Panc1 (cell line): ENCODE measurements at places on chromosomes 1 and 21.
A peak's percentile ranks its signal among the peaks of the same experiment; 100 is the strongest.

GRCh38 chr1:19033515-19033839, 77.0 kb upstream of the IFFO2 start:
- H3K4me1 ChIP-seq, result no peaks in the 10 kb centered on the region
- H3K4me3 ChIP-seq, result no peak overlapping the region
- DNase-seq, result no peak

DNA sequence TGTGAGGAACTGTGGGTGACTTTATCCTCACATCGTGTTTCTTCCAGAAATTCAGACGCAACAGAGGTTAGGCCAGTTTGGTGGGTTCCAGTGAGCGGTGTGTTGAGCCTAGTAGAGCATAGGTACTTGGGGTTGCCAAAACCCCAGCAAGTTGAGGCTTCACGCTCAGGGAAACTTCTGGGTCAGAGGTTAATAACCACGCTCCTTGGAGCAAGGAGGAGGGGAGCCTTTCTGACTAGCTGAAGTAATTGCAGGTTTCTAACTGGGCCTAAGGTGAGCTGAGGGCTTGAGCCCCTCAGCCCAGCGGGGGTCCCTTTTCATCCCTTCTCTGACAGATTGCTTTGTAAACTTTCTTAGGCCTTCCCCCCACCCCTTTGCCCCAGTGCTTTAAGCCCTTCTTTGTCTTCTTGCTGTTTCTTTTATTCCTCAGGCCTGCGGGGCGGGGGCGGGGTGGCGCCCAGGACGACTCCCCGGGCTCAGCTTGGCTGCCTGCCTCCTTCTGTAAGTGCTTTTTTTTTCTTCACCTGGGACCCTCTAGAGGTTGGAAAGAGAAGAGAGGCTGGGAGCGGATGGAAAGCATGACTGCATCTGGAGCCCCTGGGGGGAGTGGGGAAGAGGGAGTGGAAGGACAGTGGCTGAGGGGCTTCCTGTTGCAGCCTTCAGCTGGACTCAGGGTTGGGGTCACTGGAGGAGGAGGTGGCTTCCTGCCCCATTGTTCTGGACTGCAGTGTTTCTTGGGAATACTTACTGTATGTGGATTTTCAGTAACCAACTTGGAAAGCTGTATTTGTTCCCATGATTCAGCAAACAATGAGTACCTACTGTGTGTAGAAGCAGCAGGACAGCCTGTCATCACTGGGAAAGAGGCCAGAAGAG, 1.3 kb upstream of the ZNF436 start:
- peak overlapping the region; percentile 99 for H3K27ac ChIP-seq
- peaks cover 42% of the 10 kb centered on the region for H3K4me1 ChIP-seq
- DNase-seq, result no peak
- no peaks in the 10 kb centered on the region for H3K27me3 ChIP-seq
- peak overlapping the region; percentile 12 for H3K4me3 ChIP-seq
- H3K36me3 ChIP-seq, result peaks cover under 1% of the 10 kb centered on the region; the same call in 1 of the 2 replicates

DNA sequence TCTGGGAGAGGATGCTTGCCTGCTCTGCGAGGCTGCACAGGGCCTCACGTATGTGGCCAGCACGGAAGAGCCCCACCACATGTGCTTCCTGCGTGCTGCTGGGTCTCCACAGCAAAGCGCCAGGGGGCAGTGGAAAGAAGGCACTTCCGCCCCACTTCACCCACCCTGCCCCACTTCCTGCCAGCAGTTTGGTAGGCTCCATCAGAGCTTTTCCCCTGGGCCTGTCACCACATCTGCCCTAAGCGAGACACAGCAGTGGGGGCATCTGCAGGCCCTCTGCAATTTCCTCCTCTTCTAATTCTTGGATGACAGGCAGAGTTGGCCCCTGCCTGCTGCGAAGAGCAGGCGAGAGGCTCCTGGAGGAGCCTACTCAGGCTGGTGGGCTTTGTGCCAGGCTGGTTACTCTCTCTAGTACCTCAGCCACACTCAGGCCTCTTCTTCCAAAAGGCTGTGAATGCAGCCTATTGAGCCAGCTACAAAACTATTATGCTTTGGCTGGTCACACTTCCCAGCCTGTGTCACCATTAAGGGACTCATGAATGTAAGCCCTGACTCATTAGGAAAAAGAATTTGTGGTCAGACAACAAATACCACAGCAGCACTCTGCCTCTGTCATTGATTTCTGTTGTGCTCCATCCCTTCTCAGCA, 25.0 kb downstream of the CD244 start:
- DNase-seq, result no peak
- peaks cover 9% of the 10 kb centered on the region for H3K27me3 ChIP-seq
- no peak overlapping the region for H3K27ac ChIP-seq
- H3K36me3 ChIP-seq, result no peaks in the 10 kb centered on the region
- no peak overlapping the region for H3K4me3 ChIP-seq

DNA sequence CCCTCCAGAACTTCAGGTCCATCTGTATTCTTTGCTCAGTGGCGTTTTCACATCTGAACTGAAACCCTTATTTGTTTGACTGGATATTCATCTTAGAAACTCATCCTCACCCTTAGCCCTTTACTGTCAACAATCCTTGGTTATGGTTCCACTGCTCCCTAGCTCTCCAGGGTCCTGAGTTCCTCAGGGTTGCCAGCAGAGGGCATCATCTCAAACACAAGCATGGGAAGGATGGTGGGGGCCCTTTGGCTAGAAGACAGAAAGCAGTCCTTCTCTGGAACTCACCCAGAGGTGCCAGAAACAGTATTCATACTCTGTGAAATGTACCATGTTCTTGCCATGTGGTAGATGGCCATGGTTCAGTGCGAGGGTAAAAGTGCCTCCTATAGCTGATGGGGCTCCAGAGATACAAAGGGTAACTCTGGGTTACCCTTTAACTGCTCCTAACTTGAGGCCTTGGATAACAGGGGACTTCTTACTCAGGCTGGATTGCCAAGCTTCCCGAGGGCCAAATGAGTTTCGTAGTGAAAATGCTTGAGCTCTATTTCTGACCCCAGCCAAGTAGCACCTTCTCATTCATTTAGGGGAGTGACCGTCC, 11.3 kb downstream of the NCSTN start:
- no peak overlapping the region for H3K27ac ChIP-seq
- no peaks in the 10 kb centered on the region for H3K27me3 ChIP-seq
- no peak overlapping the region for H3K4me3 ChIP-seq
- no peak for DNase-seq
- H3K36me3 ChIP-seq, result peaks cover 15% of the 10 kb centered on the region

DNA sequence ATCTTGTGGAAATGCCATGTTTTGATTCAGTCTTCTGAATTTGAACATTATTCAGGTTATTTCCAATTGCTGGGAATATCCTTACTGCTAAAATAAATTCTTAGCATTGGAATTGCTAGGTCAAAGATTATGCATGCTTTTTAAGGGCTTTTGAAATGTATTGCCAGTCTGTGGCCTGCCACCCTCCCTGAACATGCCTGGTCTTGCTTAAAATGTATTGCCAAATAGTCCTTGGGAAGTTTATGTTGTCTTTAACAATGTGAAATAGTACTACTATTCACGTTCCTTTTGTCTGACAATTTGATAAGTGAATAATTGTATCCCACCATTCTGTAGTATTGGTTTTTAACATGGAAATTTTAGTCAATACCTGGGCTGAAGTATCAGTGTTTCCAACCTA, 13.6 kb downstream of the TARDBP start:
- no peak overlapping the region for H3K4me3 ChIP-seq
- H3K4me1 ChIP-seq, result no peaks in the 10 kb centered on the region
- no peaks in the 10 kb centered on the region for H3K27me3 ChIP-seq
- peaks cover 32% of the 10 kb centered on the region for H3K36me3 ChIP-seq
- no peak overlapping the region for H3K27ac ChIP-seq

DNA sequence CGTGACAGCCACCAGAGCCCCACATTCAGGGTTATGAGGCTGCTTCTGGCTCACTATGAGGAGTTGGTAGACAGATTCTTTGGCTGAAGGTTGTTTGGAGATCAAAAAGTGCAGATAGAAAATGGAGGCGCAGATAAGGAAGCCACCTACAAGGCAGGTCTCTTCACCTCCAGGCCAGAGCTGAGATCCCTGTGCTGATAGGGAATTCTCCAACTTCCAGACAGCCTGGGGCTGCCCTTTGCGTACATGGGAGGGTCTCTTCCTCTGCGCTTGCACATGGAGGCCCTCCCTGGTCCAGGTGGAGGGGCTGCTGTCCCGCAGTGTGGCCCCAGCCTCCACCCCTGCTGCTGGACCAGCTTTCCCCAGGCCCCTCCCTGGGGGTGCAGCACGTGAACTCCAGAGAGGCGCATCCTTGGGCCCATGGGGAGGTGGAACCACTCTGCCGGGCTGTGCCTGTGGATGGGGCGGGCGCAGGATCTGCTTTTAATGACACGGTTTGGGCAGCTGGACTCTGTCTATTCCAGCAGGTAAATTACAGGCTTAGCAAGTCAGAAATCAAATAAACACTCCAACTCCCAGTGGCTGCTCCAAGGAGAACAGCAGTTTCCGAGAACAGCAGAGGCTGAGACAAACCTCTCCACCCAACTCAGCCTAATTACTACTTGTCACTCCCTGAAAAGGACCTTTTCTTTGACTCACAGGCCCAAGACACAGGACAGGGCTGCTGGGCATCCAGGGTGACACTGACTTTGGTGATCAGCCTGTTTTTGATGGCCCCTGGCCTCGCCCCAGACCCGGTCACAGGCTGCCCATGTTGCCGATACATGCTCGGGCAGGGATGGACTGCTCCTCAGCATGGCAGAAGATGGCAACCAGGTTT, 12.4 kb downstream of the OXCT2 start:
- no peaks in the 10 kb centered on the region for H3K4me1 ChIP-seq
- no peak for DNase-seq
- no peak overlapping the region for H3K4me3 ChIP-seq
- no peaks in the 10 kb centered on the region for H3K27me3 ChIP-seq

GRCh38 chr21:36454093-36454531, 25.8 kb downstream of the CLDN14 start:
- H3K4me3 ChIP-seq, result no peak overlapping the region
- H3K27ac ChIP-seq, result no peak overlapping the region
- DNase-seq, result no peak
- no peaks in the 10 kb centered on the region for H3K4me1 ChIP-seq
- no peaks in the 10 kb centered on the region for H3K36me3 ChIP-seq

DNA sequence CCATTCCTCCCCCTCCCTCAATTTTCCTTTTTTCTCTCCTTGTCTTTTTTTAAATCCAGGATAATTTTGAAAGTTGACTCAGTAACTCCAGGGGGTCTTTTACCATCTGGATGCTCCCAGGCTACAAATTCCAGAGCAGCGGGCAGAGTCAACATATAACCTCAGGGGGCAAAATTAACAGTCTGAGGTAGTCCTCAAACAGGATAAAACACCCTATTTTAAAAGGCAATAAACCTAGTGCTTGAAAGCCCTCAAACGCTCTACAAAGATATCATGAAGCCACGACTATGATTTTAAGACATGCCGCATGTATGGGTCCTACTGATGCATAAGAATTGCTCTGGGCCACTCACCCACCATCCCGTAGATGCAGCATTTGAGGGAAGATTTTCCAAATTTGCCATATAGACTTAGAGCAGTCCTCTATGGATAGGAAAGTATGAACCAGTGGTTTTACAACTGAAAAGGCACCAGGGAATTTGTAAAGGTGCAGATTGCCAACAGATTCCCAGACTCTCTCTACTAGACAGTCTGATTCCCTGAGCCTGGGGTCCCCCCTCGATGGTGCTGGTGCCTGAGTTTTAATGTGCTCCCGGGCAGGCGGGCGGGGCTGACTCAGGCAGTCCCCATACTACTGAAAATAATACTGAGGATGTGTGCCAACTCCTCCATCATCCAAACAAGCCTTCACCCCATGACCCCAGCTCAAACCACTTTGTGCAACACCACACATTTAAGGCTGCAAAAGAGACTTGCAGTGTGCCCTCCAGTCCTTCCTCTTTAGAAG, 37.2 kb downstream of the PTPN14 start:
- H3K4me3 ChIP-seq, result peak overlapping the region; percentile 22
- H3K4me1 ChIP-seq, result peaks cover 71% of the 10 kb centered on the region
- H3K27me3 ChIP-seq, result no peaks in the 10 kb centered on the region
- peak overlapping the region; percentile 93 for H3K27ac ChIP-seq

DNA sequence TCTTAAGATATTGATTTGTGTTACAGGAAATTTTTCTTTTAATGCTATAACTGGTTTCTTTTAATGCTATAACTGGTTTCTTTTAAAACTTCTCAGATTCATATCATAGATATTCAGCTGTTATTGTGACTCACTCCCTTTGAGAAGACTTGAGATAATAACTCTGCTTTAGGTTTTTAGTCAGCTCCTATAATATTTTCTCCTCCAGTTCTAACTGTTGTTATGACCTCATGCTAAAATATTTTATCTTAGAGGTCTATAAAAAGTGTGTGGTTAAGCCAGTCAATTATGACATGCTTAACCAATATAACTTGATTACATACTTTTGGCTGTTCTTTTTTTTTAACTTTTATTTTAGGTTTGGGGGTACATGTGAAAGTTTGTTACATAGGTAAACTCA, 280.2 kb downstream of the PTGER3 start:
- no peaks in the 10 kb centered on the region for H3K36me3 ChIP-seq
- no peak overlapping the region for H3K27ac ChIP-seq
- no peaks in the 10 kb centered on the region for H3K27me3 ChIP-seq
- no peak overlapping the region for H3K4me3 ChIP-seq
- H3K4me1 ChIP-seq, result no peaks in the 10 kb centered on the region

DNA sequence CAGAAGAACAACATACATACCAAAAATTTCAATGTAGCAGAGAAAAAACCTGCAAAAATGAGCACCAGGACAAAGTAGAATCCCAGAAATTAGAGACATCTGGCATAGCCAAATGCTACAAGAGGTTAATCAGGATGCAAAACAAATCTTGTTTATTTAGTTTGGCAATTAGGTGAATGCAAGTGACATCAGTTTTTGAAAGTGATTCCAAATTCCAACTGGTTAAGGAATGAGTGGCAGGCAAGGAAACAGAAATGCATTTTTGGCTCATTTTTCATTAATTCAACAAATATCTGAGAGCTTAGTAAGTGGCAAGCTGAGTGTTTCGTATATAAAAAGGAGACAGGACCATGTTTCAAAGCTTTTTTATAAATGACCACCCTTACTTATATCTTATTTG, 21.3 kb downstream of the SCAF4 start:
- no peak overlapping the region for H3K4me3 ChIP-seq
- DNase-seq, result no peak
- H3K36me3 ChIP-seq, result no peaks in the 10 kb centered on the region
- H3K27me3 ChIP-seq, result no peaks in the 10 kb centered on the region
- H3K27ac ChIP-seq, result no peak overlapping the region

DNA sequence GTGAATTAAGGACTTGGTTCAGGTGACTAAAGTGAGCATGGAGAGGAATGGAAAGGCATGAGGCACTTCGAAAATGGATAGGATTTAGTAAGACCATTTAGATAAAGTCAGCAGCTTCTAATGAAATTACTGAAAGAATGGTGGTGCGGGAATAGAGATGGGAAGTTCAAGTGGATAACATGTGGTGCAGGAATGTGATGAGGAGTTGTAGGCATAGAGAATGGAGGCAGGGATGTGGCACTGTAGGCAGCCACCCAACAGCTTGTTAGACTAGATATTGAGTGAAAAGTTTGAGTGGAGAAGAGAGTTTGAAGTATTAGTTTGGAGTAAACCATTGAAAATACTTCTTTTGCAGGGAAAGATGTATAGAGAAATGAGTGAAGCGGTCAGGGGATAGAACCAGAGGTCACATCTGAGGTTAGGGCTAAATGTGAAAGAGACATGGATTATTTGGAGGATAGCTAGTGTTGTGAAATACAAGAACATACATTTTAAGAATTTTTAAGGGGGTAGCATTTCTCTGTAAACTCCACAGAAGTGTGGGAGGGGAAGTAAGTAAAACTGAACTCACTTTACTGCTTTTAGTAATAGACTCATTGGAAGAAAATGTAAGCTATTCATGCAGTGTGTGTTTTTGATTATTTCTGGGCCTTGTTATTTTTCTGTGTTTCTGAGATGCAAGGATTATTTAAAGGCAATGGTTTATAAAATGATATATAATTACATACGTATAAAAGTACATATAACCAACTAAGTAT, 46.2 kb downstream of the DYRK1A start:
- no peak overlapping the region for H3K4me3 ChIP-seq
- no peak overlapping the region for H3K27ac ChIP-seq
- no peaks in the 10 kb centered on the region for H3K36me3 ChIP-seq
- no peaks in the 10 kb centered on the region for H3K27me3 ChIP-seq
- no peak for DNase-seq
